Colonic mucosa (tissue), 4 donors: ENCODE measurements at places on chromosomes 7 and 10.

- DNase-seq, result no peak
Measured at GRCh38 chr10:49237985-49238384, 49.8 kb upstream of the TMEM273 start.

GRCh38 chr10:7264313-7264756 is 146.5 kb downstream of the SFMBT2 start:
- no peak for DNase-seq

GRCh38 chr7:23120106-23120505 is 14.5 kb downstream of the KLHL7 start:
- no peak for DNase-seq

- DNase-seq, result no peak
Measured at GRCh38 chr7:98066208-98066607, 40.5 kb upstream of the LMTK2 start.

GRCh38 chr10:80769700-80770160 is 232.0 kb downstream of the SH2D4B start:
- no peak for DNase-seq

DNA sequence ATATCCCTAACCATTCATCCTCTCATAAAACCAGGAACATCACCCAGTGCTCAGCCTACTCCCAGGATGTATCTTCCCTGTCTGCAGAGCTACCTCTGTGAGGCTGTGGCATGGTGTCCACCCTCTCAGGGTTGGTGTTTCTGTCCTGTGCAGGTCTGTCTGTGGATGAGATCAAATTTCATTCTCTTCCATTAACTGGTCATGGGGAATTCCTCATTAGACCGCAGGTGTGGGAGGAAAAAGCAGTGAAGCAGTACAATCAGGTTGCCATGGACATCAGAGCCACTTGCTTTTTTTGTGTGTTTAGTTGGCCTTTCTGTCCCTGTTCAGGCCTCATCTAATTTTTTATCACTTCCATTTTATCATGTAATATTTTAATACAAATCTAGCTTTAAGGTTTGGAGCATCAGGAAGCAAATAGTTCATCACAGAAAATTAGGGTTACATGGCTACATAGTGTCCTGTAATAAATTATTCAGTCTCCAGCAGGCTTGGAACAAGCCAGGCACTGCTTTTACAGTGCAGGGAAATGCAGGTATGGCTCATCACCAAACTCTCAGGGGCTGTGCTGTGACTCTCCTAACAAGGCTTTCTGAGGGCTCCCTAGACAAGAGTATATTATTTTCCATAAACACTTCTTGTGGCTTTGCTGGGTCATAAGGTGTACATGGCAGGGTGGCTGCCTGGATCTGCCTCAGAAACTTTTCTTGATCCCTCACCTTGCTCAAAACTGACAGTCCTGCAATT is 594.9 kb upstream of the IGFBP3 start:
- DNase-seq, result no peak

DNA sequence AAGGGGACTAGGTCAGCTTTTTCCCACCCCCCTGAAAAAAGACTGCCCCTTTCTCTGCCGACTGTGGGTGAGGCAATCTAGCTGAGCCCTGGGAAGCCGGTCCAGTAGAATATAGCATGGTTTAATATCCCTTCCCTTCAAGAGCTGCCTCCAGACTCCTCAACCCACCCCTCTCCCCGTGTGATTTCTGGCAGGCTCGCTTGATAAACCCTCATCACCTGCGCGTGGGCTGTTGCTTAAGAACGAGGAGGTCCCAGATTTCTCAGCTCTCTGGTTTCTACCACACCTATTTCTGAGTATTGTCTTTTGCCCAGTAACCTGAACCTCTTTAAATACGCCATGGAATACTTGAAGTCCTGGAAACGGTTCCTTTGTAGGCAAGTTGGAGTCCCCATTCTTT is 2.0 kb upstream of the LRRC4 start:
- no peak for DNase-seq

GRCh38 chr10:97875391-97875790 is 25.7 kb downstream of the GOLGA7B start:
- no peak for DNase-seq
